Activated CD4-positive, CD25-positive, alpha-beta regulatory T cell treated with anti-CD3 and anti-CD28 coated beads, Interleukin-2, amount 50 U/mL, for 16 hours (primary cell): ENCODE measurements at places on chromosomes 11 and 22.
A peak's percentile ranks its signal among the peaks of the same experiment; 100 is the strongest.

GRCh38 chr11:43649501-43649900, 31.0 kb upstream of the HSD17B12 start:
- DNase-seq = no peak

DNA sequence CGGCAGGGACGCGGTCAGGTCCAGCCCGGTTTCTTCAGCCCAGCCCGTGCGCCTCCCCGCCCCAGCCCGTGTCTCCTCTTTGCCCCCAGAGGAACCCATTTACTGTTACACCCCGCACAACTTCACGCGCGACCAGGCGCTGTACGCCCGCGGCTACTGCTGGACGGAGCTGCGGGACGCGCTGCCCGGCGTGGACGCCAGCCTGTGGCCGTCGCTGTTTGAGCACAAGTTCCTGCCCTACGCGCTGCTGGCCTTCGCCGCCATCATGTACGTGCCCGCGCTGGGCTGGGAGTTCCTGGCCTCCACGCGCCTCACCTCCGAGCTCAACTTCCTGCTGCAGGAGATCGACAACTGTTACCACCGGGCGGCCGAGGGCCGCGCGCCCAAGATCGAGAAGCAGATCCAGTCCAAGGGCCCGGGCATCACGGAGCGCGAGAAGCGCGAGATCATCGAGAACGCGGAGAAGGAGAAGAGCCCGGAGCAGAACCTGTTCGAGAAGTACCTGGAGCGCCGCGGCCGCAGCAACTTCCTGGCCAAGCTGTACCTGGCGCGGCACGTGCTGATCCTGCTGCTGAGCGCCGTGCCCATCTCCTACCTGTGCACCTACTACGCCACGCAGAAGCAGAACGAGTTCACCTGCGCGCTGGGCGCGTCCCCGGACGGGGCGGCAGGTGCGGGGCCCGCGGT, 6.5 kb downstream of the PANX2 start:
- DNase-seq = no peak

DNA sequence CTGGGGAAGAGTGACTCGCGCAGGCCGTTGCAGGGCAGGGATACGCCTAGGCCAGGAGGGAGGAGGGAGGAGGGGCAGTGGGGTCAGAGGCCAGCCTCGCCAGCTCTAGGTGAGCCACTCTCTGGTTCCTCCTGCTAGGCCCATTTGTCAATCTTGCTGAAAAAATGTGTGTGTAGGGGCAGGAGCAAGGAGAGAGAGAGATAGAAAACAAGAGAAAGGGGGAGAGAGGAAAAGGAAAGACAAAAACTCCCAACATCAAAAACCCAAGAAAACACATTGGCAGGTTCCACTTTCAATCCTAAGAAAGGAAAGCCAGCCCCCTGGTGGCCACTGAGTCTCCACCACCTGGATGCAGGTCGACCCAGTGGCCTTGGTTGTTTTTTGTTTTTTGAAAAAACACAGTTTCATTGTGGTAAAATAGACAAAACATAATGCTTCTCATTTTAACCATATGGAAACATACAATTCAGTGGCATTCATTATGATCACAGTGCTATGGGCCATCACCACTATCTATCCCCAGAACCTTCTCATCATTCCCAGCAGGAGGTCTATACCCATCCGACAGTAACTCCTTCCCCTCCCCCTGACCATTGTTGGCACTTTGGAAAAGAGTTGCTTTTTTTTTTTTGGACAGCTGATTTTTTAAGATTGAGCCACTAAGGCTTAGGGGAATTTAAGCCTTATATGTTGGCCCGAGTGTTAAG, 10.9 kb downstream of the OMP start:
- DNase-seq = no peak

- peak; percentile 10 for DNase-seq
Measured at GRCh38 chr22:31829505-31829904, 75.7 kb downstream of the DEPDC5 start.

- no peak for DNase-seq
Measured at GRCh38 chr22:47151490-47151889, 389.0 kb downstream of the TBC1D22A start.

GRCh38 chr11:79087961-79088318, 352.9 kb downstream of the TENM4 start:
- no peak for DNase-seq

DNA sequence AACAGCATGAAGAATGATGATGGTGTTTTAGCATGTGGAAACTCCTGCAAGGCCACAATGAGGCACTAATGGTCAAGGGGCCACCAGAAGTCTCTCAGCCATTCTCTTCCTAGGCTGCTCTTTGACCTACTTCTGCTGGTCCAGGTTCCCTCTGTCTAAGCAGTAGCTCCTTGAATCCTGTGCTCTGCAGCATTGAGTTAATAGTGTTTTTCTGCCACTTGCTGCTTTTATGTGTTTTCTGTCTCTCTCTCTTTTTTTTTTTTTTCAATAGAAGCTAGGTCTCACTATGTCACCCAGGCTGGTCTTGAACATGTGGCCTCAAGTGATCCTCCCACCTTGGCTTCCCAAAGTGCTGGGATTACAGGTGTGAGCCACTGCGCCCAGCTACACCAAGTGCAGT, 20.1 kb upstream of the AIFM3 start:
- DNase-seq = no peak

DNA sequence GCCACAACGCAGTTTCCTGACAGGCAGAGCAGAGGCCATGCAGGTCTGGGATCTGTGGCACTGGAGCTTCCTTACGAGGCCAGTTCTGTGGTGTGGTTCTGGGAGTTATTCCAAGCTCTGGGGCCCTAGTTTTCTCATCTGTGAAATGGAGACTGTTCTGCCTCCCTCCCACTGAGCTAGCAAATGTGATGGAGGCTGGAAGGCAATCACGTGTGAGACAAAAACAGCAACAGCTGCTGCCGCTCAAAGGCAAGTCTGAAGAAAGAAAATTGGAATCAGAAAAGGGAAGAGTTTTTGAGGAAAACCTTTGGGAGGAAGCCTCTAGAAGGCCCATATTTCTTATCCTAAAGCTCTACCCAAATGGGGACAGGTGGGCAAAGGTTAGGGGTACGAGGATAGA, 8.3 kb upstream of the RIC3 start:
- DNase-seq = no peak

- no peak for DNase-seq
Measured at GRCh38 chr11:47560426-47560825, 5.0 kb upstream of the PTPMT1 start.

DNA sequence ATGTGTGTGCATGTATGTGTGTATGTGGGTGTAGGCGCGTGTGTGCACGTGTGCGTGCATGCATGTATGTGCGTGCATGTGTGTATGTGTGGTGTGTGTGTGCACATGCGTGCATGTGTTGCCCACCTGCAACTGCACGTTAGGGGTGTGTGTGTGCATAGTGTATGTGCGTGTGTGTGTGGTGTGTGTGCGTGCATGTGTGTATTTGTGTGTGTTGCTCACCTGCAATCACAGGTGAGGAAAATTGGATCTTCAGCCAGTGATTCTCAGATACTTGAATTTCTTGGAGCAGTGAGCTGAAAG, 54.3 kb downstream of the ST14 start:
- DNase-seq = no peak

- no peak for DNase-seq
Measured at GRCh38 chr11:61749591-61750217, 2.7 kb upstream of the MYRF start.

DNA sequence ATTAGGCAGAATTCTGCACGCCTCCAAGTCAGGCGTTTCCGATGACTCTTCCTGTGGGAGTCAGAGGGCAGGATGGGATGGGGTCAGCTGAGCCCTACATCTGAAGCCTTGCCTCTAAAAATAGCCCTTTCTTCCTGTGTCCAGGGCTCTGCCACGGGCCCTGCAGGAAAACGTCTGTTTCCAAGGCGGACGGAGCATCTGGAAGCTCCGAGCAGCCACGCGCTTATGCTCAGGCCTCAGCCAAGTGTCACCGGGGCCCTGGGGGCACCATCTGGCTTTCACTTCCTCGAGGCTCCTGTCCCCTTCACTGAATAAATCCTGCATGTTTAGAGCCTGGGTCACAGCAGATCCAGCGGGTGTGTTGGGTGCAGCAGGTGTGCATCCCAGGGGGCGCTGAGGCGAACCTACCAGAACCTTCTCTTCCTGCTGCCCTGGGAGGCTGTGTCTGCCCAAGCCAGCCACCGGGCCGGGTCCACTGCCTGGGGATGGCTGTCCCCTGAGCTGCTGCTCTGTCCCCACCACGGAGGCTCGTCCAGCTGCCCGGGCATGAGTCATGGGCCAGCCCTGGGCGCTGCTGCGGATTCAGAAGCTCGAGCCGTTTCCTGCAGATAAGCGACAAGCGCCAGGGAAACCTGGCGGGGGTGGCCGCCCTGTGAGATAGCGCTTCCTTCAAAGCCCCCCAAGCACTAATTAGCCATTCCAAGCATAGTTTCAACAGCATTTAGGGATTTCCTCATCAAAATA, 32.0 kb upstream of the LINC01488 start:
- no peak for DNase-seq

DNA sequence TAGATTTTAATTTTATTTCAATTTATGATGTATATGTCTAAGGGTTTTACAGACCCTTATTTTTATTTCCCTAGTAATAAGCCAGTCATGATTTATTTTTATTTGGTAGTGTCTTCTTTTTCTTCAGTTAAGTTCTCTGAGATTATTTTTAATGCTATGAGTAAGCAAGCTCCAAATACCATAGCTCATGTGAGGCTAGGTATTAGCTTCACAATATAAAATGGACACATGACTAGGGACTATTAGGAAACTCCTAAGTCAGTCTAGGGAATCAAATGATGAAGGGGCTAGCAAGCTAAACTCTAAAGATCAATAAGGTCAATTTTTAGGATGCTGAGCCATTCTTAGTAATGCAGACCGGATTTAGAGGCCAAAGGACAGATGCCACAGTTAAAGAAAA, 45.9 kb downstream of the CKAP5 start:
- no peak for DNase-seq

DNA sequence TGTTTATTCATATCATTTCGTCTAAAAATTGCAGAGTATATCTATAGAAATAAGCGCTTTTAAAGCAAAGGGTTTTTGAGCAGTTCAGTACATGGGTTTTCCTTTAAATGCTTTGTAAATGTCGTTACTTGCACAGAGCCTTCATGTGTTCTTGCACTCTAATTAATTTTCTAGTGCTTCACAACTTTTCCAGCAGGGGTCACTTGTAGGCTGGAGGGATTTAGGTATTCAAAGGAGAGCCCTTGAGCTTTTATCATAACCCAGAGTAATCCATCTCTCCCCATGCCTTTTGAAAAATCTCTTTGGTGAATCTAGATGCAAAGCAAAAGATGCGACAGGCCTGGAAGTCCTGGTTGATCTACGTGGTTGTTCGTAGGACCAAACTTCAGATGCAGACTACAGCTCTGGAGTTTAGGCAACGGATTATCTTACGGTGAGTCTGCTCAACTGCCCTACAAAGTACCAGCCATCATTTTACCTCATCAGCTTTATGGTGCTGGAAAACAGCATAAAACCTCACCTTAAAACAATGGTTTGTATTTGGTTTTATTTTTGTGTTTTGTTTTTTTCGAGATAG, 60.4 kb downstream of the SFI1 start:
- no peak for DNase-seq

GRCh38 chr22:47043835-47044721, 281.6 kb downstream of the TBC1D22A start:
- no peak for DNase-seq

GRCh38 chr11:36060926-36061325, 117.1 kb downstream of the LDLRAD3 start:
- DNase-seq = no peak

- DNase-seq = peak; percentile 28
Measured at GRCh38 chr11:88016392-88017170, 158.7 kb downstream of the RAB38 start.

DNA sequence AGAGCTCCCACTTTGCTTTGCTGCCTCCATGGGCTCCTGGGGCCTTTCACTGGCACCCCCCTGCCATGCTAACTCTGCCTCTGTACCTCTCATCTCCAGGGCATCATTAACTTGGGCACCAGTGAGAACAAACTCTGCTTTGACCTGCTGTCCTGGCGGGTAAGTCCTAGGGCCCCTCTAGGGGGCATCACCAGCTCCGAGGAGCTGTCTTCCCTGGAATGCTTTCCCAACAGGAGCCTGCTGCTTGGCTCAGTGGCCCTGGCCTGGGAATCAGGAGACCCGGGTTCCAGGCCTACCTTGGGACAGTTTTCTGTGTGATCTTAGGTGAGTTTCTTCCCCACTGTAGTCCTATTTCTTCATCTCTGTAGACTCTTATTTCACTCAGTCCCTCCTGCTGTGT, 5.1 kb downstream of the ACCS start:
- no peak for DNase-seq

DNA sequence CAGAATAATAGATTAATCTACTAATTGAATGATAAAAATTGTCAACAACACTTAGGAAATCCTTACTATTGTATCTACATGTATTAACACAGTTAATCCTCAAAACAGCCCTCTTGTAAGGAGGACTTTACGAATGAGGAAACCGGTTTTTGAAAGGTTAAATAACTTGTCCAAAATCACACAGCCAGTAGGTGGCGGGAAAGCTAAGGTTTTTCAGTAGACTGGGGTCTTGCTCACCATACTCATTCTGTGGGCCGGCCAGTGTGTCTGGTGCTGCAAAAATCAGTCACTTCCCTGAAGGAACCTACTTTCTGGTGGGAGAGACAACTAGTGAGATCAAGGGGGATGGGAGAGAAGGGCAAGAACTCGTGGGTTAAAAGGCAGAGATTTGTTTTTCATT, 3.8 kb downstream of the DCPS start:
- no peak for DNase-seq

- DNase-seq = no peak
Measured at GRCh38 chr22:50184902-50185374, 775 bp upstream of the TRABD start.

- no peak for DNase-seq
Measured at GRCh38 chr11:88569342-88569741, 231.8 kb upstream of the CTSC start.

DNA sequence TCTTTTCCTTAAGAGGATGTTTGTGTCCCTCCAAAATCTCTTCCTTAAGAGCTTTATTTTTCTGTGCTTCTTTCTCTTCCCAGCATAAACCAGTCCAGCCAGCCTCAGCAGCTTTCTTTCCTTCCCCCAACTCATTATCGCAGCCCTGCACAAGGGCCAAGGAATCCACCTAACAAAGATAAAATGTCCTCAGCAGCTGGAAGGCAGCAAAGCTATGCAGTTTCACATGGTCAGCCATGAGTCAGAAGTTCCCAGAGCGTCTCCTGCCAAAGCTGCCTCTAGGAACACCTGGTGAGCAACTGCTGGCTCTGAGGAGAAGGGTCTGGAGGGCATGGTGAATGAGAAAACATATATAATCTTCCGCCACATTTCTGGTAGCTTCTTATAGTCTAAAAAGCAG, 45.3 kb upstream of the HMGXB4 start:
- DNase-seq = no peak

- DNase-seq = no peak
Measured at GRCh38 chr11:113877670-113878055, 2.3 kb upstream of the USP28 start.

- peak; percentile 4 for DNase-seq
Measured at GRCh38 chr11:4539603-4540219, 5.3 kb upstream of the OR52M1 start.
